Tongue (tissue), 3 donors: ENCODE measurements at places on chromosomes 4 and X. TPM values are rescaled to one million over a fixed set of nuclear protein-coding genes. Genes with fewer than 3 reads are reported as not detected.

GRCh38 chr4:173490256-173490655, 39.8 kb downstream of the HAND2 start:
- no peak for DNase-seq

DNA sequence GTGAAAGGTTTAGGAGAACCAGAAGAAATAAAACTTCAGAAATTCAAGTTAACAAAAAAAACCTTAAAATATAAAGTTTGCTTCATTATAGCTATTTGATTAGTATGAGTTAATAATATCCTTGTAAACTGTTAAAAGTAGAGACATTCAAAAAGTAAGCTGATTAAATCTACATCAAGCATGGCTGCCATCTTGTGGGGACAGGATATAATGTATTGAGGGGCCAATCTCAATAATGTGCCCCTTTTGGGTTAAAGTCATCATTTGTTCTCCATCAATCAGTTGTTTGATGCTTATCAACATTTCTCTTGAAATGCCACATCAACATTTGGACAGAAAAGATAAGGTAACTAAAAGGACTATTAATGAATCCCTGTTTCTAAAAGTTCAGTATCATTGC, 4.6 kb upstream of the GRID2 start:
- peak; percentile 15 for DNase-seq

- peak; percentile 10 for DNase-seq
Measured at GRCh38 chr4:153725136-153725830, 34.5 kb downstream of the RNF175 start.

DNA sequence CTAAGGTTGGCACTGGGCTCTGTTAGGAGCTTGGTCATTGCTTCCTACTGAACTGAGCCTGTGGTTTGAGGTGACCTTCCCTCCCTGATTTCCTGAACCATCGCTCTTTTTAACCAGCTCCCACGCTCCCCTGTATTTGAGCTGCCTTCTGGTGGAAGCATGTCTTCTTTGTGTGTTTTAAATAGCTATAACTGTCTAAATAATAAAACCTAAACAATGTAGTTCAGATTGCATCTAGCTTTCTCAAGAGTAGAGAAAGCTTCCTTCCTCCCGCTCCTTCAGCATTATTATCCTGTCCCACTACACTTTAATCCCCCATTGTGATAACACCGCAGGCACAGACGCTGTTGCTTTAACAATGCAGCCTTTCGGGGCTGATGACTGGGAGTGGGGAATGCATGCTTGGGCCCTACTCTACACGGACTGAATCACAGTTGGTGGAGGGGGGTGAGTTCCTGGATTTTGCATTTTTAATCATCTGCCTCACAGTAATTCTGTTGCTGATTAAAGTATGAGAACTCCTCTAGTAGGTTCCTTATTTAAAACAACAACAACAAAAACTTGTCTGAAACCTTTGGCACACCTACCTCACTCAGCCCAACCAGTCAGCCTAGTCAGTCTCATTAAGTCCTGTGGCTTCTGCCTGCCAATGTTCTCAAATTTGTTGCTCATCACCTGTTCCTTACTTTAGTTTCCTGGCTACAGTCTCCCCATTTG, 6.6 kb downstream of the SMS start:
- peak; percentile 20 for DNase-seq

GRCh38 chrX:153526042-153526441, 8.6 kb downstream of the ATP2B3 start:
- peak; percentile 44 for DNase-seq

DNA sequence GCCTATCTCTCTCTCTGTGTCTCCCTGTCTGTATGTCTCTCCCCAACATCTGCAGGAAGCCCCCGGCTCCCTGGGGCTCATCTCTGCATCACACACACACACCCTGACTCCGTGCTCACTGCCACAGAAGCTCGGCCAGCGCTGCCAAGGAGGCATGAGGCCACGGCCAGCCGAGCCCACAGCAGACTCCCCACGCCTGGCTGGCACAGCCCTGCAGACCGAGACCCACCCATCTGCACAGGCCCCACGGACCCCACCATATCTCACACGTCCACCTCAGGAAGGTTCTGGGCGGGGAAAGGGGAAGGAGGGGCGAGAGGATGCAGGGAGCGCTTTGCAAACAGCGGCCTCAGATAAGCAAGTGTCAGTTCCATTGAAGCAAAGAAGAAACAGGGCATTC, 28.5 kb upstream of the SLC25A6 start:
- DNase-seq: no peak

GRCh38 chr4:47577779-47578553, 92.9 kb downstream of the ATP10D start:
- no peak for DNase-seq

GRCh38 chr4:156673483-156673882, 298.1 kb downstream of the PDGFC start:
- no peak for DNase-seq

DNA sequence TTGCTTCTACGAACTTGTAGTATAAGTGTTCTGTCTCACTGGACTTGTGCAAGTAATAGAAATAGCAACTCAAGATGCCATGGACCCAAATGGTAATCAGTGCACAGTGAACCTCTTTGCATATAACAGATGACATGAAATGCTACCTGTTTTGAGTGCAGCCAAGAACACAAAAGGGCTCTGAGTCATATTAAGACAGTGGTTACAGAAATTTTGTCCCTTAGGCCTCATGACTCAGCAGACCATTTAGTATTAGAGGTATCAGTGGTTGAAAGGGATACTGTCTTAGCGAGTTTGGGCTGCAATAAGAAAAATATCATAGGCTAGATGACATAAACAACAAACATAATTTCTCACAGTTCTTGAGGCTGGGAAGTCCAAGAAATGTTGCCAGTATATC, 502.9 kb upstream of the PCDH10 start:
- DNase-seq: no peak

The STOX2 gene
- 37.6 TPM for total RNA-seq

The PLXNB3 gene
- 6.8 TPM for total RNA-seq

The TMEM150C gene
- 6.4 TPM for total RNA-seq
